NCI-H146 (cell line): ENCODE measurements at places on chromosomes 11 and 22.

DNA sequence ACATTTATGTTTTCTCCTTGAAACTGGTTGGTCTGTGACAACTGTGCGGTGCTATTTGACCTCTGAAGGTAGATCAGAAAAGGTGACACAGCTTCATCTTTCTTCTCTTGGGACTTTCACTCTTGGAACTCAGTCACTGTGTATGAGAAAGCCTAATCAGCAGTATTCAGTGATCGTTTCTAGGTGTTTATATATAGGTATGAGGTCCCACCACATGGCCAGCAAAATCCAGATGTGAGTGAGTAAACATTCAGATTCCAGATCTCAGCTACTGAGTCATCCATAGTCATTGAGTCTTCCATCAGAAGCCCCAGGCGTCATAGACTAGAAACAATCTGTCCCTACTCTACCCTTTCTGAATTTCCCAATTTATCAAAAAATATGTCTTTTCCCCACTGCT, 117.3 kb upstream of the CTSC start:
- no peak for DNase-seq

DNA sequence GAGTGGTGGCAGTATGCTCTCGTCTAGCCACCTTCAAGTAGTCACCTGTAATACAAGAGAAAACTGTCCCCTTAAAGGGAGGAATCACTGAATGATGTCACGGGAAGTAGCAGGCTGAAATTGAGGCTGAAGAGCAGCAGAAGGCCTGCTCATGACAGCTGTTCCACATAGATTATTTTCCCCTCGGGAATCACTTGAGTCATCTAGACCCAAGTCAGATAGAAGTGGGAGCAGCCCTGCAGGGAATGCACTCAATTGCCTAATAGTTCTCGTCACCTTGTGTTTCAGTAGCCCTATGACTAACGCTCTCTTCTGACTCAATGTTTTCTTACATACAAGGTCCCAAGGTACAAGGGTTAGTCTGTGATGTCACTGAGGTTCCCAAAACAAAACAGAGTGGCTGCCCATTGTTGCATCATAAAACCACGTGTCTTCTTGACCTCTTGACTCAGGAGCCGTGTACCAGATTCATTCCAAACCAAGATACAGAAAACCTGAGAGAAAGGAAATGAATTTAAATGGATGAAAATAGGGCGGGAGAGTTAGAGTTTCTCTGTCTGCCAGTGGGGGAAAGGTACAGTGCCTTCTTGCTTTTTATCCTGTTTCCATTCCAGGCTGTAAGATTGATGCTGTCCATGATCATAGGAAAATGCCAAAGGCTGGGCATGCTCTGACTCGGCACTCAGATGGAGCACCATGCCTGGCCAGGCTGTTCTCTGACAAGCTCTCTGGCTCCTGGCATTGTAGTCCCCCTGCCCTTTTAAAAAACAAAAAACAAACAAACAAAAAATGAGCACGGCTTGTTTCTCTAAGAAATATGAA, 21.6 kb upstream of the C11orf96 start:
- DNase-seq = no peak

- DNase-seq = no peak
Observed at GRCh38 chr11:34300026-34300925, 57.5 kb downstream of the ABTB2 start.

DNA sequence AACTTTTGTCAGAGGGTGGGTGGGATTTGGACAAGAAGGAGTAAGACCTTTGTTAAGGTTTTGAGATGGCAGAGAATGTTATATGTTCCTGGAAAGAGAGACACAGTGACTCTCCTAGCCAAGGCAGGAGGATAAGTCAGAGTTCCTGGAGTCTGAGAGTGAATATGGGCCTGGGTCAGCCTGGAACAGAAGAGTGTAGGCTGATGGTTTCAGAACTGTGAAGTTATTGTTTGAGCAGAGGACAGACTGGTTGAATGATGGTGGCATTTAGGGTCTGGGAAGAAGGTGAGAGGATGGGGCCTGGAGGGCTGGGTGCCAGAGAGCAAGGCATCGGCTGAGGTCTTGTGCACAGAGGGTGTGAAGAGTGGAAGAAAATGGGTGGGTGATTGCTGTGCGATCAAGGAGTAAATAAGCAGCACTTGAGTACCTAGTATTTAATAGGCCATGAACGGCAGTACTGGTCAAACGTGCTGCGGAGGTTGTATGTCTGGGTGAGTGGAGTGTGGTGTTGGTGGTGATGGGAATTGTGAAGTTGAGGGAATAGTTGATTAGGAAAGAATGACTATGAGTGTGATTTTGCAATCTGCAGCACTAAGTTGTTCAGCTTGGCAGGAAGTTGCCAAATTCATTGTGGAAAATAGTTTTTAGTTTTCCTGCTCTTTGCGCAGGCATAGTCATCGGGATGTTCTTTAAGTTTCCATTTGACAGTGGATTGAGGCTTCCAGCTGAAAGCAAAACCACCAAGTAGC, 1.8 kb downstream of the PANX1 start:
- no peak for DNase-seq

- no peak for DNase-seq
Observed at GRCh38 chr11:70581991-70582885, 183.9 kb downstream of the CTTN start.

DNA sequence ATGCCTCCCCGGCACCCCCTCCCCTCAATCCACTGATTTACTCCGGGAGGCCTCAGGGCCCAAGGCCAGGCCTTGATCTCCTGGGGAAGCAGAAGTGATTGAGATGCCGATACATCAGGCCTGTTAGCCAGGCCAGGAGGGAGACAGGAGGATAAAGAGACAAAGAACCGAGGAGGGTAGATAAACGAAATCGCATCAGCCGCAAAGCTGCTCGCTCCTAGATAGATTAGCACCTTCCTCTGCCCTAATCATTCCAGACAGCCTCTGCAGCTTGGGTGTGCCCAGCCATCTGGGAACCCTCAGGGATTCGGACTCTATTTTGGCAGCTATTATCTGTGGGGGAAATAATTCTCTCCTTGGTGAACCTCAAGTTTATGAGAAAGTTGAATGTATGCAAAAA, 121.2 kb downstream of the ABTB2 start:
- DNase-seq = no peak
